AG09319 (cell line): ENCODE measurements at places on chromosomes 16 and 17.

DNA sequence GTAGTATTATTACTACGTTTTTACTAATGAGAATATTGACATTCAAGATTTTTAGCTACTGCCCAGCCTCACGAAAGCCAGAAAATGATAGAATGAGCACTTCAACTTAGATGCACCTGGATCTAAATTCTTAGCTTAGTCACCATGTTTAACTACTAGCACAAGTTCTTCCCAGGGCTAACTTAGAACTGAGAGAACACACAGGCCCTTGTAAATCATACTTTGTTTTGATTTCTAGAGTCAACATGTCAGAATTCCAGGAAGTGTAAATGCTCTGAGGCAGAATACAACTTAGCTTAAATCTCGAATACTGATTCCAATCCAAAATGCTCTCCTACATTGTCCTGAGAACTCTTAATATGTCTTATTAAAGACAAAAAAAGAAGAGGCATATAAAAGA is 6.8 kb upstream of the ACSM1 start:
- no peak for DNase-seq

GRCh38 chr17:80208050-80208449 is 12.1 kb downstream of the SGSH start:
- DNase-seq: no peak

- DNase-seq: no peak
Measured at GRCh38 chr16:86321491-86321890, 188.8 kb upstream of the FOXF1 start.

GRCh38 chr17:62760059-62760944 is 47.8 kb downstream of the MARCHF10 start:
- peak; percentile 60 for DNase-seq

- DNase-seq: no peak
Measured at GRCh38 chr16:90019543-90020259, 445 bp upstream of the DBNDD1 start.

- DNase-seq: no peak
Measured at GRCh38 chr16:77937473-77938149, 84.7 kb upstream of the CLEC3A start.

DNA sequence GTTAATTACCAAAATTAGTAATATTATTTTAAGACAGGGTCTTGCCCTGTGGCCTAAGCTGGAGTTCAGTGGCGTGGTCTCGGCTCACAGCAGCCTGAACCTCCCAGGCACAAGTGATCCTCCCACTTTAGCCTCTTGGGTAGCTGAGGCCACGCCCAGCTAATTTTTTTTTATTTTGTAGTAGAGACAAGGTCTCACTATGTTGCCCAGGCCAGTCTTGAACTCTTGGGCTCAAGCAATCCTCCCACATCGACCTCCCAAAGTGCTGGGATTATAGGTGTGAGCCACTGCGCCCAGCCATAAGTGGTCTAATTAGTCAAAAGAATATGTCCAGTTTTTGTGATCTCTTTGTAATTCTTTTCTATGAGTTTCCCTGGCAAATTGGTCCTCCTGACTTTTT is 12.0 kb upstream of the CFDP1 start:
- no peak for DNase-seq

- no peak for DNase-seq
Measured at GRCh38 chr16:75236232-75236631, 15.2 kb downstream of the BCAR1 start.

- no peak for DNase-seq
Measured at GRCh38 chr17:11924076-11924475, 73.2 kb downstream of the ZNF18 start.
